ENCODE measurements at places on chromosomes 3 and 15. TPM values are rescaled to one million over a fixed set of nuclear protein-coding genes. Genes with fewer than 3 reads are reported as not detected.

SEMA7A gene
- total RNA-seq: 1.2 TPM

P2RY14 gene
- total RNA-seq: 2.5 TPM

LXN gene
- 32.2 TPM for total RNA-seq

RGMA gene
- total RNA-seq: 55.7 TPM

ERC2 gene
- total RNA-seq: 1.2 TPM

TTLL3 gene
- total RNA-seq: 91.9 TPM

TMEM62 gene
- 51.1 TPM for total RNA-seq

LRTM1 gene
- not detected for total RNA-seq

GOLGA8S gene
- 0.14 TPM for total RNA-seq

SLC12A1 gene
- total RNA-seq: 0.68 TPM

SELENOT gene
- 137 TPM for total RNA-seq

MYO5C gene
- total RNA-seq: 18.4 TPM

TMEM44 gene
- total RNA-seq: 11.5 TPM

MME gene
- 4.3 TPM for total RNA-seq

C3orf70 gene
- 22.7 TPM for total RNA-seq

PLA2G4E gene
- total RNA-seq: not detected

ALG1L2 gene
- not detected for total RNA-seq

SMAD6 gene
- 73.3 TPM for total RNA-seq

CCDC80 gene
- 90.8 TPM for total RNA-seq

UPK1B gene
- 1.8 TPM for total RNA-seq

TMEM212 gene
- not detected for total RNA-seq

TP63 gene
- 0.42 TPM for total RNA-seq

TM4SF4 gene
- not detected for total RNA-seq

ZPLD1 gene
- not detected for total RNA-seq

ZBTB47 gene
- total RNA-seq: 108 TPM

RTP2 gene
- total RNA-seq: not detected

BSN gene
- 0.27 TPM for total RNA-seq

CD276 gene
- total RNA-seq: 67.6 TPM

NEO1 gene
- 51.4 TPM for total RNA-seq

RAD51 gene
- total RNA-seq: 0.27 TPM

CRYGS gene
- 3.7 TPM for total RNA-seq

NOX5 gene
- 0.92 TPM for total RNA-seq

SEC62 gene
- 27.3 TPM for total RNA-seq

PAQR5 gene
- total RNA-seq: 6.1 TPM

CSNK1G1 gene
- total RNA-seq: 11.8 TPM

CCR1 gene
- total RNA-seq: 10.0 TPM

OIP5 gene
- total RNA-seq: not detected
